ENCODE measurements at places on chromosomes 16 and 17.

GRCh38 chr17:41692722-41693521 lies 4.2 kb downstream of the EIF1 start:
- no peak for DNase-seq

GRCh38 chr17:13182854-13183253 lies 165.0 kb upstream of the ELAC2 start:
- no peak for DNase-seq

DNA sequence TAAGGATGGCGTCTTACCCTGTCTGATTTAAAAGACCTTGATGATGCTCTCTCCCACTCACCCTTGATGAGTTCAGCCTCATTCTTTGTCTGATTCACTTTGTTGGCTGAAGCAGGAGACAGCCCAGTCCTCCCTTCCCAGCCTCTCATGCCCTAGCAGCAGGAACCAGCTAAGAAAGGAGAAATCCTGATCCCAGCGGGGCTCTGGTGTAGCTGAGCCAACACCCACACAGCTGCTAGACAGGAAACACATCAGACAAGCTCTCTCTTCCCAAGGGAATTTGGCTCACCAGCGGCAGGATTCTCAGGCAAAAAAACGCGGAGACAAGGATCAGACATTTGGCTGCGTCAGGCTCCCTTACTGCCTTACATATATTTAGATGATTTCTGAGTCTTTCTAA lies 211.5 kb downstream of the CDH11 start:
- DNase-seq, result no peak

GRCh38 chr16:19105891-19106624 lies 7.7 kb upstream of the ITPRIPL2 start:
- DNase-seq, result no peak

DNA sequence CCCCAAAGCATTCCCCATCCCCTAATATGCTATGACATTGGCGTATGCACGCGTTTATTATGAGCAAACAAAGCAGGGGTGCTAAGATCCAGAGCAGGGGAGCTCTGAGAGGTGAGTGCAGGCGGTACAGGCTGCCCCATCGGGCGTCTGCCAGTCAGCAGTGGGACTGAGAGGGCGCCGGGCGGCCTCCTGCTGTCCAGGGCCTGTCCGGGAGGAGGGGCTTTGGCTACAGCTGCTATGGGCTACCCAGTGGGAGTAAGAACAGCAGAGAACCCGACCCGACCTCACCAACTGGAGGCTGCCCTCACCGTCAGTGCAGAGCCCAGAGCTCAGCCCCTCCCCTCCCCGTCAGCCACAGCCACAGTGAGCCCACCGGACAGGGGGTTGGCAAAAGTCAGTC lies 18.5 kb upstream of the AATK start:
- no peak for DNase-seq

- DNase-seq, result no peak
These were observed 11.7 kb downstream of the ATPAF2 start for GRCh38 chr17:18027280-18027679.

DNA sequence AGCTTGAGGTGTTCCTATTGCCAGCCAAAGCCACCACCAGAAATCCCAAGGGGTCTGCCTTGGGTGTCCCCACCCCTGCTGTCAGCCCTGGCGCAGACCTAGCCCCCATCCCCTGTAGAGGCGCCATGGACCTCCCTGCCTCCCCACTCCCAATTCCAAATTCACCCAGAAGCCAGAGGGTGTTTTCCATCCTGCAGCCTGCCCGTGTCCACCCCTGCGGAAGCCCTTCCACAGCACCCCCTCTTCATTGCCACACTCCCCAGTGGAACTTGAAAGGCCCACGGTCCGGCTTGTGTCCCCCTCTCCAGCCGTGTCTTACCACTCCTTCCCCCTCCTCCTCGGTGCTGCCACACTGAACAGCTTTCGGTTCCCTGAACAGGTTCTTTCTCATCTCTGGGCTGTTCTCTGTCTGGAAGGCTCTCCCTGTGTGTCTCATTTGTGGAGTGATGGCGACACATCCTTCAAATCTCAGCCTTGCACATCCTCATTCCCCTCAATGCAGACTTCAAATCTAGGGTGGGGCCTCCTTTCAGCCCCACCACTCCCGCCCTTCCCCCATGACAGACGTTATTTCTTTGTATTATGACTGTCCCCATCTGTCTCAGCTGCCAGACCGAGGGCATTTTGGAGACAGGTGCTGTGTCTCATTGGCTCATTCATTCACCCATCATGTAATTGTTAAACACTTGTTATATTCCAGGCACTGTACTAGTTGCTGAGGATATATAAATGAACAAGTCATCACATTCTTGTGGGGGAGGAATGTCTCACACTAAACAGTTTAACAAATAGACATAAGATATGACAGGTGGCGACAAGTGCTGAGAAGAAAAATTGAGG lies 36.3 kb downstream of the ADGRG5 start:
- DNase-seq, result no peak
